Head of caudate nucleus (tissue), 42 donors: ENCODE measurements at places on chromosomes 6 and 20.

DNA sequence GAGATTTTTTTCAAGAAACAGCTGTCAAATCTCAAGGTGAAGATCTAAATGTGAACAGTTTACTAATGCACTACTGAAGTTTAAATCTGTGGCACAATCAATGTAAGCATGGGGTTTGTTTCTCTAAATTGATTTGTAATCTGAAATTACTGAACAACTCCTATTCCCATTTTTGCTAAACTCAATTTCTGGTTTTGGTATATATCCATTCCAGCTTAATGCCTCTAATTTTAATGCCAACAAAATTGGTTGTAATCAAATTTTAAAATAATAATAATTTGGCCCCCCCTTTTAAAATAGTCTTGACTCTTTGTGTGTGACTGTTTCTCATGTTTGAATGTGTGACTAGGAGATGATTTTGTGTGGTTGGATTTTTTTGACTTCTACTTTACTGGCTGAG lies 4.0 kb downstream of the PNRC1 start:
- DNase-seq = no peak

- no peak for DNase-seq
These were observed 43.1 kb upstream of the ZNF337 start for GRCh38 chr20:25739615-25740320.

DNA sequence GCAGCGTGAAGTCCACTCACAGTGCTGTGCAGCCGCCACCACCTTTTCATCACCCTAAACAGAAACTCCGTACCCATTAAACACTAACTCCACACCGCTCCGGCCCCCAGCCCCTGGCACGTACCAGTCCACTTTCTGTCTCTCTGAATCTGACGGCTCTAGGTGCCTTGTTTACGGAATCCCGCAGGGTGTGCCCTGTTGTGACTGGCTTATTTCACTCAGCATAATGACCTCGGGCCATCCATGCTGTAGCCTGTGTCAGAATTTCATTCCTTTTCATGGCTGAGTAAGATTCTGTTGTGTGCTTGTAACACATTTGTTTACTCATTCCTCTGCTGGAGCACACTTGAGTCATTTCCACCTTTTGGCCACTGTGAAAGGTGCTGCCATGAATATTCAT lies 18.0 kb downstream of the TCFL5 start:
- DNase-seq = no peak

- DNase-seq = no peak
These were observed 661.3 kb downstream of the BCKDHB start for GRCh38 chr6:80767808-80768207.

DNA sequence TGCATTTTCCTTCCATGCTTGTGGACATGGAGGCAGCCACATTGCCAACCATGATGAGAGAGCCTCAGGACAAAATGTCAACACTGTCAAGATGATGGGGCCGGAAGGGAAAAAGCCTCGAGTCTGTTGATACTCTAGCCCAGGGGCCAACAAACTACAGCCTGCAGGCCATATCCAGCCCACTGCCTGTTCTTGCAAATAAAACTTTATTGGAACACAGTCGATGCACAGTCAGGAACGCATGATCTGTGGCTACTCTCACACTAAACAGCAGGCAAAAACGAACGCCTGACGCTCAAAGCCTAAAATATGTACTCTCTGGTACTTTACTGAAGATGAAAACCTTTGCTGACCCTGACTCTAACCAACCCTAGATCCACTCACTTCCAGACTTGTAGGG lies 72.3 kb downstream of the BMP7 start:
- DNase-seq = no peak

- no peak for DNase-seq
These were observed 53.3 kb downstream of the APCDD1L start for GRCh38 chr20:58461899-58462298.

- no peak for DNase-seq
These were observed 14.8 kb upstream of the SERPINB9 start for GRCh38 chr6:2917801-2918445.

GRCh38 chr20:30594112-30594511 lies 663.4 kb upstream of the DEFB115 start:
- DNase-seq = no peak

GRCh38 chr20:1790386-1790785 lies 104.8 kb upstream of the SIRPA start:
- no peak for DNase-seq

DNA sequence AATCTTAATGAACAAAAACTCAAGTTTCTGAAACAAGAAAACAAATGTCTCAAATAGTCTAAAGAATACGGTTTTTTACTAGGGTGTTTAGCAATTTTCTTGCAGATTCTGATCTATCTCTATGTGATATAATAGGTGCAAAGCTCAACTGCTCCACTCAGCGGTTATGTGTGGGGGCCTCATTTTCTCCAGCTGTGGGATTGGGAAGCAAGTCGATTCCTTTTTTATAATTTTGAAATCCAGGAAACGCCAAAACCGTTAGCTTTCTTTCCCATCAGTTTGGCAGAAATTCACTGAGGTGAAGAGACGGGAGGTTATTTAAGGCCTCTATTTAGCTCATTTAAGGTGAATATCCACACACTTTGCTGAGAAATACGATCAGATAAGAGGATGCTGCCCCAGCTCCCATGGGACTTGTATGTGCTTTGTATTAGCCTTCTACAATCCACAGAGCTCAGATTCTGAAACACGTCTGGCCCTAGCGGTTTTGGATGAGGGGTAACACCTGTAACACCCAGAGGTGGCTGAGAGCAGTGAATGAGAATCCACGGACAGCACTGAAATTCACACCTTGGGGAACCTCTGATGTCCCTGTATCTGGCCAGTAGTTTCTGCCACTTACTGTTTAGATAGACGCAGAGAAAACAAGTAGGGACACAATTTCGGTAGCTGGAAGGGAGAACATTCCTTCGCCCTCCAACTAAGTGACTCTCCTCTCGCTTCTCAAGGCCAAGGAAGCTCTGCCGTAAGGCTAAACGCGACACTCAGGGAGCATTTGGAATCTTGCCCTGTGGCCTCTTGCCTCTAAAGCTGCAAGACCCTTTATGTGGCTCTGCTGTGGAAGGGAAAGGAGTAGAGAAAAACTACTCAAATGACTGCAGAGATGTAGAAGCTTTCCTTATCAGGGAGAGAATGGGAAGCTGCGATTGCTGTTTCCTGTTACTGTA lies 6.5 kb upstream of the BCAS4 start:
- DNase-seq = peak; percentile 64

DNA sequence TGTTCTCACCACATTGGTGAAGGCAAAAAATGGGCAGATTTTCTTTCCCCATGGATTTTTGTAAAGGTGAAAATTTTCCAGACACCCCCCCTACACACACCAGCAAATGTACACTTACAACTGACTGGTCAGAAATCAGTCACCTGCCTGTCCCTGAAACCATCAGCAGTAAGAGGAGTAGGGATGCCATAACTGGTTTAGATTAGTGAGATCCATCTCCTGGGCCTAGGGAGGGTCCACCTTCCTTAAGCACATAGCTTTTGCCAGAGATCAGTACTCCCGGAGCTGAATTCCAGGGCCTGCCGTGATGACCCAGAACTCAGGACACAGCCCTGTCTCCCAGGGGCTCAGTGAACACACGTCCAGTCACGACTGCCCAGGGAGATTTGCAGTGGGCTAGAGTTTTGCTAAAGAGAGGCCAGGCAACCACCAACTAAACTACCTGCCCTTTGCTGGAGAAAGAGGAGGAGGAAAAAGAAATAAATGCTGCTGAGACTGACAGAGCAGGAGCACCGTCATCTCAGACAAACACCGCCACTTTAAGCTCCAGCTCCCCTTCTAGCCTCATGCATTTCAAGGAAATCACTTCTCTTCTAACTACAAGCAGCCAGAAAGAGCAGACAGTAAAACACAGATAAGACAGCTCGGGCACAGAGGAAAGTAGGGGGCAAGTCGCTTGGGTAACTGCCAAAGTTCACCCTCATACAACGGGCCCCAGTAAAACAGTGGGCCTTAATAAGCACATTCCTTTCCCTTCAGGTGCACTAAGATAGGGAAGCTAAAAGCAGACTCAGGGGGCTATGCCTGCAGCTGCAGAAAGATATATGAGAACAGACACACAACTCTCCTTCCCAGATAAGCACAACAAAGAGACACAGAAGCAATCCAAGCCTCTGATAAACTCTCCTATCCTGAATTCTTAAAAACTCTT lies 82.6 kb upstream of the SPTLC3 start:
- DNase-seq = no peak

DNA sequence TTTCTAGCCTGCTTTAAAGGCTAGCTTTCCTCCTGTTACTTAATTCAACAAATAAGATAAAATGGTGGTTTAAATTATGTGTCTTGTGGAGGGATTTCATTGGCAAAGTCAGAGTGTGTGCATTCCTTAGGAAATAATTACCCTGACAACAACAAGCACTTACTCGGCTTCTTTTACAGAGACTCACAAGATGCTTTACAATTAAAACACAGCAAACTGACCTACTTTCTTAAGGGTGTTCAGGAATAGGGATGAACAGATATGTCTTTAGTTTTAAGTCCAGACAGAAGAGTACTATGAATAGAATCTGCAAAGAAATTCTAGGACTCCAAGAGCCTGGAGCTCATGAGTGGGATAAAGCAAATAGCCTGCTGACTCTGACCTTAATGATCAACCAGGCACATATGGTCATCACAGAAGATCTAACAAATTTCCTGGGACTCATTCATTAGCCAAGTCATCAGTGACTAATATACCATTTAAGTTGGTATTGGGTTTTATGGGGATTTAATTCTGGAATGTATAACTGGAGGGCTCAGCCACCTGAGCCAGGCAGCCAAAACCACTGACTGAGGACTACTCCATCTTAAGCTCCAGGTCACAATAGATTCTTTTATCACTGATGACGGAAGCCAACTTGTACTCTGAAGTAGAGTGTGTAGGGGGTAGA lies 161.8 kb upstream of the RIMS1 start:
- DNase-seq = no peak

DNA sequence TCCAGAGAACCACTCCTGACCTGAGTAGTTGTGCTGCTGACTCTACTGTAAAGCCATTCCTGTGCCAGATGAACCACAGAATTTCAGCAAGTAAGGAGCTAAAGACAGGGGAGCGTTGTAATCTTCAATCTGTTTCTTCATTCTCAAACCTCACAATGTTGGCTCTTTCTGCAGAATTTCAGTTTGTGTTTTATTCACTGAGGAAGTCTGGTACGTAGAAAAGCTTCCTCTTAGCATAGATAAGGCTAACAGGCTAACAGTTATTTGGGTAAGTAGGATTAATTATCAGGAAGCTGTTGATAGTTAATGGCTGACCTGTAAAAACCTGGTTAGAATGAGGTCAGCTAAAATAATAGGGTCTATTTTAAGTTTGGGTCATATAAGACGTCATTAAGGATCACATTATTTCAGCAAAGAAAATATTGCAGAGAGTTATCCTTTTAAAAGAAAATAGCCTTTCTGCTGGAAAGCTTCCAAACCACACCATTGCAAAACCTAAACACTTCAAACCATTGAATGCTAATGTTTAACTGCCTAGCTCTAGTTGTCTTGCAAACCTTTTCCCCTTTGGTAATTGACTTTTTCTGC lies 14.1 kb upstream of the TENT5A start:
- DNase-seq = no peak

GRCh38 chr6:4935486-4935885 lies 68.4 kb downstream of the RPP40 start:
- no peak for DNase-seq

DNA sequence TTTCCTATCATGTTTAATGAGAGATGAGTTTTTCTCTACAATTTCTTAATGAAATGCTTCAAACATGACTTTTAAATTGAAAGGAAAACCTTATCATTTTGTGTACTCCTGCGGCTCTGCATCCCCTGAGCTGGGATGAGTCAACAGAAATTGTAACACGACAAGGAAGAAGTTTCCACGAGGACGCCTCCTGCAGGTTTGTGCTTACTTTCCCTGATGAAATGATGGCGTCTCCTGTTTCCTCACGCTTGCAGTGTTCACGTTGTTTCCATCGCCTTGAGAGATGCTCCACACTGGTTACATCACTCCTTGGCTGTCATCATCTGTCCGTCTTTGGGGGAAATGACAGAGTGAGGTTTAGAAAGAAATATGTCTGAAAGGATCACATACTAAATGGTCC lies 233.7 kb upstream of the ZFP64 start:
- DNase-seq = no peak

GRCh38 chr20:63635431-63636141 lies 8.7 kb upstream of the GMEB2 start:
- no peak for DNase-seq

DNA sequence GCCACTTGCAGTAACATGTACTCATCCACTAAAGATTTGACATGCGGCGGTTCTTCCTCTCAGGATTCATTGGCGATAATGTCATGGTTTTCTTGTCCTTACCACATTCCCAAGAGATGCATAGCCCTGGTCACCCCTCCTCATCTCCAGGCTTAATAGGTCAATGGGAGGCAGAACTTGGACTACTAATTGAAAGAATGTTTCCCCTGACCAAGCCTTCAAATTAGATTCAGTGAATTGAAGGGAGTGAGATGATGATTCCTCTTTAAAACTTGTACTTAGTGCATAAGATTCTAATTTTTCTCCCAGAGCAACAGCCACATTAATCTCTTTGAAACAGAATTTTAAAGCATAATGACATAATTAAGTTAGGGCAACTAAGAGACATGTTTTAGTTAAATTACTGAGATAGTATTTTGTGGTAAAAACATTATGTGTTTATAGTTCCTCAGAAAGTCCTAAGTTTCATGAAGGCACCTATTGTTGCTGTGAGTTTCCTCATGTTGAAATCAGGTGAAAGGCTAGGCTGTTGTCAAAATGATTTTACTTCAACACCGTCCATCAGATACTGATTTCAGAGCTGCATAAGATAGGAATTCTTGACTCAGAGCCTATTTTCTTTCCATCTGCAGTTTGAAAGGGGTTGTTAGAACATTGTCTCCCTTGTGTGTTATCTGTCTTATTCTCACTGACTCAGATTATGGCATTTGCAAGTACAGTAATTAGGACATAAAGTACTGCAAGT lies 48.5 kb downstream of the STK4 start:
- DNase-seq = no peak

DNA sequence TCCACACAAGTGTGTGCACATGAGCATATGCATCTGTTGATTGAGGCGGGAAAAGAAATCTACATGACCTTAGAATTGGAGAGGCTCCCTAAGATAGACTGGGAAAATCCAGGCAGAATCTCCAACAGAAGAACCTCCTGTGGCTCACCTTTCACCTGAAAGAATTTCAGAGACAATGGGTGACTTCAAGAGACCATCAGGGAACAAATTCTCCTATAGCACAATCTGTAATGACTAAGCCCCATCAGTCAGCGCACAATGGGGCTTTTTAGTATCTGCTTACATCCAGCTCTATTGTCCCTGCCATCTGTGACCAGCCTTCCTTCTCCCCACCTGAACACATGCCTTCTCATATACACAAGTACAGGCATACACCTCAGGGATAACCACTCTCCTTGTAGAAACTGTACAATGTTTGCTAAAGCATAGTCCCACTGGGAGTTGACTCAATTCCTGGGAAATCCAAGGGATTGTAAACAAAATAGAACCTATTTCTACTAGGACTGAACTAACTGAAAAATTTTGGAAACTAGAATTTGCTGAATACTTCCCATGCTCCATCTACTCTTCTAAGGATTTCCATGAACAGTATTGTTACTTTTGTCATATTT lies 150.8 kb upstream of the STXBP5 start:
- no peak for DNase-seq

GRCh38 chr20:45467861-45468260 lies 1.7 kb upstream of the WFDC2 start:
- DNase-seq = peak; percentile 28
